ENCODE measurements at places on chromosomes 1 and 21.

- peak; percentile 31 for DNase-seq
Measured at GRCh38 chr1:116878804-116879477, 30.8 kb upstream of the PTGFRN start.

DNA sequence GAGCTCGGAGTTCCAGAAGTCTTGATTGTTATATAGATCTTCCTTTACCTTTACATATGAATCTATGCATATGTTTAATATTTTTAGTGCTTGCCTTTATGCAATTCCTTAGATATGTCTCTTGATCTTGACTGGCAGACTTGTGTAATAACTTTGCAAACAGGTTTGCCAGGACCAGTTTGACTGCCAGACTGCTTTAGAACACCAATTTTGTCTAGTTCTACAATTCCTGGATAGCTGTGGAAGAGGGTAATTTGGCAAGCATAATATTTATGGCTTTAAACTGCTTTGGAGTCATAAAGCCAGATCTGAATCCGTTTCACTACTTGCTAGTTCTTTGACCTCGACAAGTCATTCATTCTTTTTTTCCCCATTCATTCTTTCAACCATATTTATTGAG lies 250.0 kb downstream of the FAF1 start:
- DNase-seq = no peak

DNA sequence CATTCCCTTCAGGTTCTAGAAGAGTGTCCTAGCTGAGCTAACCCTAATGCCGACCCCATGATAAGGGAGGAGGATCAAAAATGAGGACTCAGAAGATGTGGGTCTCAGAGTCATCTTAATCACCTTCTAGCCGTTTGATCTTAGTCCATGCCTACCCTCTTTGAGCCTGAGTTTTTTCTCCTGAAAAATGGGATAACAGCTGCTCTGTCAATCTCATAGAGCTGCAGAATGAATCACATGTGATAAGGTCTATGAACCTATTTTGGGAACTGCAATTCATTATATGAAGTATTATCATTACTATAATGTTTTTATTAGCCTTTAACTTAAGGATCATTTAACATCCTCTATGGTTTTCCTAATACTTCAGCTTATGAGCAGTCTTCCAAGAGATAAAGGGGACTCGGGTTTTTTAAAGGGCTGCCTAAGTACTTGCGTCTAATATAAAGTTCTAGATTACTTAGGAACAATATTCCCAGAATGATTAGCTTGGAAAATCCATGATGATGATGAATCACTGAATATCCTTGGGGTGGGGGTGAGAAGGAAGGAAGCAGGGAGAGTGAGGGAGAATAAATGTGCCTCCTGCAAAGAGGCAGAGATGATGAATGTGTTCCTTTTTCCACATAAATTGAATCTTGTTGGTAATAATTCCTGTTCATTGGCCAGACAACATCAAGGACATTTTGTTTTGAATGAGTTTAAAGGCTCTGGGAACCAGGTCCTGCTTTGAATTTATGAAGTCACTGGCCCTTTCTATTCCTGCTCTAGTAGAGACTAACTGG lies 66.8 kb downstream of the COLGALT2 start:
- DNase-seq = no peak

DNA sequence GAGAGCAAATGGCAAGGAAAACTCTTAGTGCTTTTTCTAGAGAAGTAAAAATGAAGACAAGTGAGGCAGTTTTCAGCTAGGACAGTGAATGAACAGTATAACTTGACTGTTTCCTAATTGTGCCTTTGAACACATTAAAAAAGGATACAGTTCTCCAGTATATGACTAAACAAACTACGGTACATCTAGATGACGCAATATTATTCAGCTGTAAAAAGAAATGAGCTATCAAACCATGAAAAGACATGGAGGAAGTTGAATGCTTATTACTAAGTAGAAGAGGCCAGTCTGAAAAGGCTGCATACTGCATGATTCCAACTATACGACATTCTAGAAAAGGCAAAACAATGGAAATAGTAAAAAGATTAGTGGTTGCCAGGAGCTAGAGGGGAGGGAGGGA lies 206.3 kb downstream of the SIPA1L2 start:
- peak; percentile 10 for DNase-seq

DNA sequence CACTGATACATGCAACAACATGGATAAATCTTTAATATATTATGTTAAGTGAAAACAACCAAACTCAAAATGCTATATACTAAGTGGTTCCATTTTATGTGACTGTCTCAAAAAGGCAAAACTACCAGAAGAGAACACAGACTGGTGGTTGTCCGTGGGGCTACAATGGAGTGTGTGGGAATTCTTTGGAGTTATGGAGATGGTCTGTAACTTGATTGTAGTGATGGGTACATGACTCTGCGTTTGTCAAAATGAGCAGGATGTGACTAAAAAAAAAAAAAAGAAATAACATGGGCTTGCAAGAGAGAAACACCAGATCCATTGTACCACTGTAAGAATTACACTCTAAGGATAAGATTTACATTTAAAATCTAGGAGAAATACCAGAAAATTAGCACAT lies 52.2 kb upstream of the KIAA1614 start:
- DNase-seq = no peak

- DNase-seq = peak; percentile 6
Measured at GRCh38 chr1:239386453-239387303, at the start of gene CHRM3. Gene CHRM3 (plus strand): TSS chr1:239386568. CDS start chr1:239907452, 520,884 bp downstream.

- peak; percentile 74 for DNase-seq
Measured at GRCh38 chr1:145918992-145919939, 749 bp upstream of the PEX11B start.

GRCh38 chr21:28632755-28633408 lies 359.8 kb downstream of the LTN1 start:
- DNase-seq = peak; percentile 81

DNA sequence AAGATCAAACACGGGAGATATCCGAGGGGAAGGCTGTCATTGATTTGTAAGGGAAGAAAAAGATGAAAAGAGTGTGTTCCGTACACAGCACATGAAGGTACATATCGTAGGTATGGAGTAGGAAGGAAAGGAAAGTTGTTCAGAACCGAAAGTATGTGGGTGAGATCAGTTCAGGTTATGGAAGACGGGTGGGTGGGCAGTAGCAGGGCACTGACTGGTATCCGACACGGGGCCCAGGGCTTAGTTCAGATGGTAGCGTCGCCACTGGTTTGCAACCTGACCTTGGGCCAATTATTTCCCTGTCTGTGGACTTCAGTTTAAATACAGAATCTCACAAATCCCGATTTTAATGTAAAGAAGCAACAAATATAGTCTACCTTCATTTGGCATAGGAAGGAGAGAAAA lies 27.8 kb upstream of the A3GALT2 start:
- DNase-seq = peak; percentile 46

DNA sequence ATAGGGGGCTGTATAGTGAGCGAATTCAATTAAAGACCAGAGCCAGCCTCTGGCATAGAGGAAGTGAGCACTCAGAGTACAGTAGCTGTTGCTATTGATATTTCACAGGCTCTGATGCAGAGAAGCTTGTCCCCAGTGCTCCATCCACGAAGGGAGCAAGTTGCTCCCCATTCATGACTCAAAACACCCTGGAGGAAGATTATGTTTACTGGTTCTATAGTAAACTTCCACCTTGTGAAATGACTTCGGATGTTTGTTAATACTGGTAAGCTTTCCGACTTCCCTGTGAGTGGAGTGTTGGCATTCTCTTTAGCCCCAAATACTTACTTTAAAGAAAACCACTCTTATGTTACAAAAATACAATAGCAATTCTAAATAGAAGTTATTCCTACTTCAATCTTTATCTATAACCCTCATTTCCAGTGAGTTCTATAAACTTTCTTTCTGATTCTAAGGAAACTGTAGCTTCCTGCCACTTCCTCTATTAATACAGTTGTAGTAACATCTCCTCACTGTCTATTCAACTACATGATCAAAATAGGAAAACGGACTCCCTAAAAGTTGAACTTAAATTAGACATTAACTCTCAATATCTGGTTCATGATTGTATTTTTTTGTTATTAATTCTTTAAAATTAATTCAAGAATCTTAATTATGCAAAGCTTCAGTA lies 46.4 kb downstream of the ZNF281 start:
- peak; percentile 23 for DNase-seq

GRCh38 chr1:232678185-232678886 lies 48.4 kb upstream of the SIPA1L2 start:
- no peak for DNase-seq

Measured in GM23248 (cell line).